ENCODE measurements at places on chromosomes 5 and 9.

GRCh38 chr5:143896966-143897365, 85.0 kb downstream of the HMHB1 start:
- DNase-seq = no peak

DNA sequence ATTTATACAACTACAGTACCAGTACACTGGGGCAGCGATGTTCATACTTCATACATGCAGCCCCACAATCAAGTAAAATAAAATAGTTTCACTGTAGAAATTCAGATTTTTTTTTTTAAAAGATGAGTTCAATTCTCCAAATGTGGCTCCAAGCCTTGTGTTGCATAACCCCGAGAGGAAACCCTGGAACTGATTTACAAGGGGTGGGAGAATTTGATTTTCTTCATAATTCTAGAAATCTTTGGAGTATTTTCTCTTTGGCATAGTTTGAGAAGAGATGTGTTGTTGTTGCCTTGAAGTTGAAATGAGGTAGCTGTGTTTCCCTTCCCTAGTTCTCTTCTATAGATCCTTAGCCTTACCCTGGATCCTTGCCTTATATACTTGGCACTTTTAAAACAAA, 3.1 kb downstream of the RHOBTB3 start:
- DNase-seq = no peak

DNA sequence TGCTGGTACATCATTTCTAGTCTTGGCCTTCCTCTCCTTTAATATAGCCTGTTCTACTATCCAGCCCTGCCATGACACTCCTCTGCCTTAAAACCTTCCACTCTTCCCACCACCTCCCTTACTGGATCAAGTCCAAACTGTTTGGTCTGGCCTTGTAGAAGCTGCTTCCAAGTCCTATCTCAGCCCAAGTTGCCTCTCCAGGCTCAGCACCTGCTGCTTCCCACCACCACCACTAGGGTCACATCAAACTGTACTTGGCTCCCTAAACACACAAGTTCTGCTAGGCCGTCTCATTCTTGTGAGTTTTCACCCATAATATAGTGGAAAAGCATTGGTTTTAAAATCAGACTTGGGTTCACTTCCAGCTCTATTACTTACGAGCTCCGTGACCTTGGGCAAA, 1.4 kb downstream of the NDUFA8 start:
- no peak for DNase-seq

GRCh38 chr9:5025416-5025815, 40.3 kb downstream of the JAK2 start:
- DNase-seq = no peak

DNA sequence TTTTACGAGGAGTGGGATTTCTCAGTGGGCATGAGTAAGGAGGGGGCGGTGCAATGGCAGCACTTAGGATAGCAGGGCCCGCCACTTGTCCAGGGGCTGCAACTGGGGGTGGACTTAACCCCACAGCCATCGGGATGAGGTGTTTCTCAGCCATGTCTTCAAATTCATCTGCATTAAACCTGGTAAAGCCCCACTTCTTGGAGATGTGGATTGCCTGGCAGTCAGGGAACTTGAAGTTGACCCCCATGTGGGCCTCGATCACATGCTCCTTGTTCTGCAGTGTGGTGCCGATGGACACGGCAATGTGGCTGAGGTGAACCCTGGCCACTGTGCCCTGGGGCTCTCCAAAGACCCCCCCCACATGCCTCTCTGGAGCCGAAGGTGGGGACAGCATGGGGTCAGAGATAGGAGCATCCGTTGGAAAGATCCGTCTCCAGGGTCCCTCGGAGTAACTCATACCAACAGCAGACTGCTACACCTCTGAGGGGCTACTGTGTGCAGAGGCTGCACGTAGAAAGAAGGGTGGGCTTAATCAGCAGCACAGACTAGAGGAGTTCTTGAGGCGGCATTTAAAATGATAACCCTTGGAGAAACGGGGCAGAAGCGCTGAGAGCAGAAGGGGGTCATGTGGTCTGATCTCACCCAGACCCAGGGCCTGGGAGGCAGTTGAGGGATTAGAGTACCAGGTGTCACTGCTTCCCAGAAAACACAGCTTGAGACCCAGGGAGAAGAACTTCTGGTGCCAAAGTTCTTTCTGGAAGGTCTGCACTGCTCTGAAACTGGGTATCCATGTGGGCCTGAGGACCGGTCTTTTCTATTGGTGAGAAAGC, 141.4 kb downstream of the MTX3 start:
- DNase-seq = no peak

DNA sequence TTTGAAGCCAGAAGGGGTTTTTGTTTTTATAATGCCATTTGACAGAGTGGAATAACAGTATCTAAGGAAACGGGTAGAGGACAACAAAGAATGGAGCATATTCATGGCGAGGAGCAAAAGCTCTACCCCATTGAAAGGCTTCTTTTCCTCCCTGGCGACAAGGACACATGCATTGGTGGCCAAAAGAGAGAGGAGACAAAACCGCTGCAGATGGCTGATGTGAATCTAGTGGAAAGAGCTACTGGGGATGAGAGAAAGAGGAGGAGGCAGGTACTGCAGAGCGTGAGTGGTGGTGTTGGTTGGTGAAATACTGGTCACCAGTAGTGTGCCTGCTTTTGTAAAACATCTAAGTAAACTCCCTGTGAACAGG, 491 bp downstream of the APC start:
- DNase-seq = no peak

GRCh38 chr5:1342268-1342667, 2.6 kb downstream of the CLPTM1L start:
- DNase-seq = no peak

DNA sequence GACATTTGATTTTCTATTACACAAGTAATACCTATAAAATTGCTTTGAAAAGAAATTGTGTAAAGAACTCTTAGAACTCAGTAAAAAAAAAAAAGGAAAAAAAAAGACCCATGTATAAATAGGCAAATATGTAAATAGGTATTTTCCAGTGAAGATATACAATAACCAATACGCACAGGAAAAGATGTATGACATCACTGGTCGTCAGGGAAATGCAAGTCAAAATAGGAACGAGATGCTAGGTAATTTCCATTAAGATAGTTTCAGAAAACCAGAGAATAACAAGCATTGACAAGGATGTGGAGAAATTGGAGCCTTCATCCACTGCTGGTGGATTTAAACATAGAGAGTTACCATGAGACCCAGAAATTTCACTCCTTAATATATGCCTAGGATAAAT, 708.8 kb downstream of the MTRR start:
- no peak for DNase-seq

DNA sequence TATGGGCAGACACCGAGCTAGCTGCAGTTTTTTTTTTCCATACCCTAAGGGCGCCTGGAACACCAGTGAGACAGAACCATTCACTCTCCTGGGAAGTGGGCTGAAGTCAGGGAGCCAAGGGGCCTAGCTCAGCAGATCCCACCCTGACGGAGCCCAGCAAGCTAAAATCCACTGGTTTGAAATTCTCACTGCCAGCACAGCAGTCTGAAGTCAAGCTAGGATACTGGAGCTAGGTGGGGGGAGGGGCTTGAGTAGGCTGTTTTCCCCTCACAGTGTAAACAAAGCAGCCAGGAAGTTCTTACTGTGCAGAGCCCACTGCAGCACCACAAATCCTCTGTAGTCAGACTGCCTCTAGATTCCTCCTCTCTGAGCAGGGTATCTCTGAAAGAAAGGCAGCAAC, 151.7 kb upstream of the HCN1 start:
- no peak for DNase-seq

DNA sequence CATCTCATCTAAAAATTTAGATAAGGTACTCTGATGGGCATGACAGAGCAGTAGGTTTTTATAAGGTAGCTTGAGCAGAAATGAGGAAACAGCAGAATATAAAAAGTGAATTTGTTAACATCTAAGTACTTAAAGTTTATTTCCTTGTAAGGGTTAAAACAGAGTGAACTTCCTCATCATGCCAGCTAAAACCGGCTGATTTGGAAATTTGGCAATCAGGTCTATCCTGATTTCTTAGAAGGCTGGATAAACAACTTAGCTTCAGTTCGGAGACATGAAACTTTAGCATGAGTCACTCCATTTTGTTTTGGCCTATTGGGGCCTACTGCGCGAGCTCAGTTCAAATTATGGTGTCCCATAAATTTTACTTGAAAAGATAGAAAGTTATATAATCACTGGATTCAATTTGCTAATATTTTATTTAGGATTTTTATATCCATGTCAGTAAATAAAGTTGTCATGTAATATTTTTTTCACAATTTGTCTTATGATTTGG, 241.6 kb upstream of the RORB start:
- no peak for DNase-seq

DNA sequence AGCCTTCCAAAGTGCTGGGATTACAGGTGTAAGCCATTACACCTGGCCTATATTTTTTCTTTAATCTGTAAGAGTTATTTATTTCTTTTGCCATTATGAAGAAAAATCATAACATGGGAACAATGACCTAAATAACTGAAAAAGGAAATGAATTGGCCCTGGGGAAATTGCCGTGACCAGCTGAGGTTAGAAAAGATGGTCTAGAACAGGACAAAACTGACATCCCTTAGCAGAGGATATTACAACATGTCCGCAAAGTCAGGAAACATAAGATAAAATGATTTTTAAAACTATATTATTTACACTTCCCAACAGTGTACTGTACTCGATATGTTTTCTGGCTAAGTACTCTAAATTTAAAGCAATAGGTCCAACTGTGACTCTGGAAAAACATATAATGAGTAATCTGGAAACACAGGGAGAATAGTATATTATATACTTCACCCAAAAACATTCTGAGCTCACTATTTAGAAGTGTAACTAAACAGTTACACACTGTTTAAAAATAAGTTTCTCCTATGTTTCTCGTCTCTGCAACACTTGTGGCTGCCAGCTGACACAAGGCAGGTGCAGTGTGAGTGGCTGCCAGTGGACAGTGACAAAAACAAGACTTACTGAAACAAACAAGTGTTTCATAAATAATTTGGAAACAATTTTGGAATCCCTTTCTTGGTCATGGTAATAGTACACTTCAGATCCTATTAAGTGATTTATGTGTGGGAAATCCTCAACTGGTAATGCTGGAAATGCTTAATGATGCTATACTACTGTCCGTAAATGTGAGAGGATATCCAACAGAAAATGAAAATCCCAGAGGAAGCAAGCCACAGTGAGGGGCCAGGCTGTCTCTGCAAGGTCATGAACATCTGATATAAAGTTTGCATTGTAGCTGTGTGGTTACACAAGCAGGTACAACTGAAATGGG, 69.1 kb downstream of the C9orf85 start:
- DNase-seq = no peak

DNA sequence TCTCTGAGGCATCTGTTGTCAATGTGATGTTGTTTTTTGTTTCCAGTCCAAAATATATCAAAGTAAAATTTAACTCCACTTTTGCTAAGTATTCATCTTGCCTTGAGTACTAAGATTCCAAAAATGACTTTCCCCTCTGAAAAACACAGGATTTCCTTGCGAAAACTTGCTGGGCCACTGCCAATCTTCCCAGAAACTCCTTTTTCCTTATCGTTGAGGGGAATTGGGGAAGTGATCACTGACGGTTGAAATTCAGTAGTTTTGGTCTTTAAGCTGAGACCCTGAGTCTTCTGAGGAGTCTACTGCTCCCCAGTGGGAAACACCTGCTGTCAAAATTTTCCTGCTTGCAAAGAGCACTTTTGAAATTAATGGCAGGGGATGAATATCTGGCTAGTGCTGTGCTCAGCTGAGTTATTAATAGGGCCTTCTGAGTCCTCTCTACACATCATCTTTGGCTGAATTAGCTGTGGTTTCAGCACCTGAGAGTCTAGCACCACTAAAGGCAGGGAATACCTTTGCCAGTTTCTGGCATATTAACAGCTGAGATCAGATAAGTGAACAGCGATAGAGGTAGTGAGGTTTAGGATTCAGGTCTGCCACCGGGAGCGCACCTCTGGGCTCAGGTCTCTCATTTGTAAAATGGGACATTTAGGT, 18.0 kb downstream of the TLR4 start:
- DNase-seq = no peak

DNA sequence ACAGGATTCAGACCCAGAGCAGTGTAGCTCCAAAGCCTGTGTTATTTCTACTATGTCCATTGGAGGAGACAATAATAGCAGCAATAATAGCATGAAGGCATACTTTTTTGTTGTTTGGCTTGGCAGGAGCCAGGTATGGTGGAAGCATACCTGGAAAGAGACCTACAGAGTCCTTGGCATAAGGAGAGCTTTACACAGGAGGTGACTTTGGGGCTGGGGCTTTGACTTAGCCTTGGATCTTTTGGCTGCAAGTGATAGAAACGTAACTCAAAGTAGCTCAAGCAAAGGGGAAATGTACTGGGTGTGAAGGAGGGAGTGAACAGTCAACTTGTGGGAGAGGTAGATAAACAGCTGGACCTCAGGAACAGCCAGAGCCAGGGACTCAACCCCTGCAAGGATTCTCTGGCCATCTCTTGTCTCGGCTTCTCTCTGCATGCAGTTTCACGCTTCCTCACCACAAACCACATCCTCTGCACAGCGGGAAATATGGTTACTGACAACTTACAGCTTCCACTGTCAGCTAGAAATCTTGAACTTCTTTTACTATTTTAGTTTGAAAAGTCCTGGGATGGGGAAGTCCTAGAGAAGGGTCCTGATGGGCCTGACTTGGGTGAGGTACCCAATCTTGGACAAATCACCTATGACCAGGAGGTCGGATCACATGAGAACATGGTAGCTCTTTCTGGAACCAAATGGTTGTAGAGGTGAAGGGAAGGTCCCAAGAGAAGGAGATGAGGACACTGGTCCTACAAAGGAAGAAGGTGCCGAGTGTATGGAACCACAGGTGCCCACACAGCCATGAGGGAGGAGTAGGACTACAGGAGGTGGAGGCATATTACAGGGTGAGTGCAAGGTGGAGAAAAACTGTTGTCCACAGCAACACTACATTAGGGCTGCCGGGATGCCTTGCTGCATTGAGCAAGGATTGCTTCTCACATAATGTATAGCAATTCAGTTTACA, 47.0 kb upstream of the TGFBR1 start:
- DNase-seq = peak; percentile 94

DNA sequence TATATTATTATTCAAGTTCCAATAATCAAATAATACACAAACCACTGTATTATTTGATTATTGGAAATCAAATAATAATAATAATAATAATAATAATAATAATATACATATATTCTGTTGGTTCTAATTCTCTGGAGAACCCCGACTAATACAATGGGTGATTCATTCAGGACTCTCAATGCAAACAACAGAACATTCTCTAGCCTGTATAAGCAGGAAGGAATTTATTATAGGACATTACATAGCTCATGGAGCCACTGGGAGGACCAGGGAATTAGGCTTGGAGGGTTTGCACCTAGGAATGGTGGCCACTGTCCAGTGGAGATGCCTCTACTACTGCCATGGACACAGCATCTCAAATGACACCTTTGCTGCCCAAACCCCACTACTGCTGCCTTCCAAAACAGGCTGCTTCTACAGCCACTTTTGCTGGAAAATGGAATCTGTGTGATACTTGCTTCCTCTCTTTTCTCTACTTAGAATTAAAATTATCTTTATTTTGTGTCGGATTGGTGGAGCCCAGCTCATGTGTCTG, 25.9 kb downstream of the PTGS1 start:
- DNase-seq = no peak
